ENCODE measurements at places on chromosomes 16 and 17.

DNA sequence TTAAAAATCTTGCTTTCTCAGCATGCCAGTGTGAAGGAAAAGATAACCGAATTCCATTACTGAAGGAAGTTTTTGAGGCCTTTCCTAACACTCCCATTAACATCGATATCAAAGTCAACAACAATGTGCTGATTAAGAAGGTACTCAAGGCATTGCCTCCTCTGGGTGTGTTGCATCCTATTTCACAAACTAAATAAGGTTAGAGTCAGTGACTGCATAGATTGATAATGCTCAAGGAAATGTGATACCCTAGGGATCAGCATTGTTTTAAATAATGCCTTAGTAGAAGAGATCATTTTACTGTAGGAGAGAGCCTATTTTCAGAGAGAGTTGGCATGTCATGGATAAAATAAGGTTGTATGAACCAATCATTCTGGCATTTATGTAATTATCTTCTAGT, 36.8 kb downstream of the GDPD1 start:
- no peak for DNase-seq

DNA sequence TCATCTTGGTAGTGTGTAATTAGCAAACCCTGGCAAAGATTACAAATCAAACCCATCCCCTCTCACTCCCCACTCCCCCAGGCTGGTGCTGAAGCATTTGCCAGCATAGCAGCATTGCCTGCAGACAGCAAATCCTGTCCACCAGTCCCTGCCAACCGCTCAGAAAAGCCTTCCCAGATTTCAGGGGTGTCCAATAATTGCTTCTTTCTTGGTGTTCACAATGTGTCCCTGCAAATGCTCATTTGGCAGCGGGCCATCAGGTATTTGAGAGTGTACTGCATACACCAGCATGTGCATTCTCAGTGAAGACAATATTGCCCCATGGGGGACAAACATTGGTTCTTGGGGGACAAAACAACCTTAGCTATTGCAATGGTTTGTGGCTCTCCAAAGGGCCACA, 28.2 kb downstream of the ORC6 start:
- no peak for DNase-seq

DNA sequence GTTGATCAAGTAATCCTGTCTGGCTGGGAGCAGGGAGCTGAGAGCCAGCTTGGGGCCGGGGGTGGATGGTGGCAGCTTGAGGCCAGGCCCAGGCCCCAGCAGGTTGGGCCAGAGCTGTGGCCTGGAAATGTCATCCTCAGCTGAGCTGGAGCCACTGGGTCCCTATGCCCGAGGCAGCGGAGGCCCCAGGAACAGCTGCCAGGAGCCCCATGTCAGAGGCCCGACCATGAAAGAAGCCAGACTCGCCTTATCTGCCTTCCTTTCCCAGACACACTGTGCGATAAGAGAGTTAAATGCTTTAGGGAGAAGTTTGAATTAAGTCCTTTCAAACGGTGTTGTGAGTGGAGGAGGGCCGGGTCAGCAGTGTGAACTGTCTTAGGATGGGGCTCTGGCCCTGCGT, 3.5 kb downstream of the SMTNL2 start:
- no peak for DNase-seq

- DNase-seq = no peak
These were observed 191.4 kb downstream of the RGS9 start for GRCh38 chr17:65328567-65328966.

DNA sequence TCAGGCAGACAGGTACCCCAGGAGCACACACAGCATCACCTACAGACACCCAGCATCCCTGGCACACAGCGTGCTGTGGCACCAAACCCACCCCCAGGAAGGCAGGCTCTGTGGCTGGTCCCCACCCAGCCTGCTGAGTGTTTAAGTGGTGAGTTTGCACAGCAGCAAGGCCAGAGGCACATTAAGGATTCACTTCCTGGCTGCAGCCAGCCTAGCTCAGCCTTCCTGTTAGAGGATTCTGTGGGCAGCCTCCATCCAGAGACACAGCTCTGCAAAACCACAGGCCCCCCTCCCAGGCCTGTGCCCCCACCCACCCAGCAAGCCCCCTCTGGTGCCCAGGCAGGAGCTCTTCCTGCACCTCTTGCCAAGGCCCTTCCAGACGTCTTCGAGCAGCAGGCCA, 36.1 kb upstream of the PHB1 start:
- DNase-seq = no peak

- peak; percentile 35 for DNase-seq
These were observed 2.0 kb downstream of the ZNF319 start for GRCh38 chr16:57998486-57998885.

DNA sequence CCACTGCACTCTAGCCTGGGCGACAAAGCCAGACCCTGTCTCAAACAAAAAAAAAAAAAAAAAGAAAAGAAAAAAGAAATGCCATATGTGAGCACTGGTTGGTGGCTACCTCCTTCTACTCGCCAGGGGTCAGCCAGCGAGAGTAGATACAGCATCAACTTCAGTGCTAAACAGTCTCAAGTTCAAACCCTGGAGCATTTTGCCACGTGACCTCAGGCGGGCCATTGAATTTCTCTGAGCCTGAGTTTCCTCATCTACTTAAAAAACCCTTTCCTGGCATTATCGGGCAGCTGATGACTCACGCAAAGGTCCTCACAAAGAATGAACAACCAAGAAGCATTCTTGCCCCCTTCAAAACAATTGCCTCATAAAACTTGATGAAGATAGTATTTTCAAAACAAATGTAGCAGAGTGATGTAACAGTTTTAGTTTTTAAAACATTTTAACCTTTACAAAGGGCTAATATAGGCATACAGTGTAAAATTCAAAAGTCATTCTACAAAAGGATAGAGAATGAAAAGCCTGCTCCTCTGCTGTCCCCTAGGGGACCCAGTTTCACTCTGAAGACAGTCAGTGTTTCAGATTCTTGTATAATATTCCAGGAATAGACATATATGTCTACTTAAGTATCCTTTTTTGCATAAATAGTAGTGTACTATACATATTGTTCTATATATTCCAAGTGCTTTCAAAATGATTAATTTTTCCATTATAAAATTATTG, 28.4 kb downstream of the DNAH2 start:
- DNase-seq = no peak

- DNase-seq = no peak
These were observed 352.9 kb downstream of the SNX29 start for GRCh38 chr16:12329246-12329995.

- no peak for DNase-seq
These were observed 18.9 kb downstream of the MPP3 start for GRCh38 chr17:43814026-43814425.

DNA sequence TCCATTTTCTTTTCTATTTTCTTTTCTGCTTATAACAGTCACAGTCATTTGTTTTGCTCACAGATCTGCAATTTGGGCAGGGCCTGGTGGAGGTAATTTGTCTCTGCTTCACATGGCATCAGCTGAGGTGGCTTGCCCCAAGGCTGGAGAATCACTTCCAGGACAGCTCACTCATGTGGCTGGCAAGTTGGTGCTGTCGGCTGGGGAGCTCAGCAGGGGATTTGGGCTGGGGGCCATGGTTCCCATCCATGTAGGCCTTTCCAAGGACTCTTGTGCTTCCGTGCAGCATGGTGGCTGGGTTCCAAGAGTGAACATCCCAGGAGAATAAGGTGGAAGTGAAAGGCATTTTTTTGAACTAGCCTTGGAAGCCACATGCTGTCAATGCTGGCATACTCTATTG, 85.7 kb downstream of the MGAT5B start:
- DNase-seq = no peak

DNA sequence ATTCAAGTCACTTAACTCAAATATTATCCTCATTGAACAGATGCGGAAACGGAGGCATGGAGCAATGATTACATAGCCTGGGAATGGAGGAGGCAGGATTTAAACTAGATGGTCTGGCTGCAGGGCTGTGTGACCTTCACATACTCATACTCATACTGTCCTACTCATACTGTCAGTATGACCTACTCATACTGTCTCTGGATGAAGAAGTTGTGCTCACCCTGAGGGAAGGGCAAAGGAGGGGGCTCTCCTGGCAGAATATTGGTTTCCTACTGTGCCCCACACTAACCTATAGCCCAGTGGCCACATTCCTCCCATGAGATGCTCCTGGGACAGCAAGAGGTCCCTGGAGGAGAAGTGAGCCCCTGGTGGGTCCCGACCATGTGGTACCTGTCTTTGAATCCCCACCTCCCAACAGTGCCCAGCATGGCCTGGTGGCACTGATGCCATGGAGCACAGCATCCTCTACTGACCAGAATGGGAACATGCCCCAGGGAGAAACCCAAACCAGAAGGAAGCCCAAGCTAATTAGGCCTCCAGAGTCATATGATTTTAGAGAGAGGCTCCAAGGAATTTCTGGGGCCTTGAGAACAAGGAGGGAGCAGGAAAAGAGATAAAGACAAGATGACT, 197.3 kb upstream of the SDK2 start:
- DNase-seq = no peak

GRCh38 chr16:81521141-81521626, 76.6 kb downstream of the CMIP start:
- DNase-seq = no peak

GRCh38 chr16:2482249-2482648, 7.3 kb downstream of the TBC1D24 start:
- no peak for DNase-seq

GRCh38 chr17:38568274-38568673, 37.5 kb downstream of the SRCIN1 start:
- DNase-seq = no peak

DNA sequence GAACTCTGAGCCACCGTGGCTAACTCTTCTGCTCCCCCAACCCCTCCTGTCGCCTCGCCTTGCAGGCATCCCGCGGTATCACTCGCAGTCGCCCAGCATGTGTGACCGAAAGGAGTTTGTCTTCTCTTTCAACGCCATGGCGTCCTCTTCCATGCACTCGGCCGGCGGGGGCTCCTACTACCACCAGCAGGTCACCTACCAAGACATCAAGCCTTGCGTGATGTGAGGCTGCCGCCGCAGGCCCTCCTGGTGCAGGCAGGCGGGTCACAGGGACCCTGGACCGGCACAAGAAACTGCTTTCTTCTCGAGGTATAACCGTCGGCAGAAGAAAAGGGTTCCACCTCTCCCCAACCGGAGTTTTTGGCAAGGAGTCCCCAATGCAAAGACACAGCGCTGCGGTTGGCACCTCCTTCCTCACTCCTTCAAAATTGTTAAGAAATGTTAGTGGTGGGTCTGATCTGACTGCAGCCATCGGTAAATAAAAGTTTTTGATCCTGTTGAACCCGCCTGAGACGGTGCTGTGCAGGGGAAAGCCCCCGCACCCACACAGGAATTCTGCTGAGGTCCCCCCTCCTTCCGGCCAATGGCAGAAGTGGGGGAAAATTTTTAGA, 2.6 kb downstream of the FOXF1 start:
- no peak for DNase-seq

GRCh38 chr17:75979705-75980187, 706 bp downstream of the TEN1 start:
- no peak for DNase-seq

DNA sequence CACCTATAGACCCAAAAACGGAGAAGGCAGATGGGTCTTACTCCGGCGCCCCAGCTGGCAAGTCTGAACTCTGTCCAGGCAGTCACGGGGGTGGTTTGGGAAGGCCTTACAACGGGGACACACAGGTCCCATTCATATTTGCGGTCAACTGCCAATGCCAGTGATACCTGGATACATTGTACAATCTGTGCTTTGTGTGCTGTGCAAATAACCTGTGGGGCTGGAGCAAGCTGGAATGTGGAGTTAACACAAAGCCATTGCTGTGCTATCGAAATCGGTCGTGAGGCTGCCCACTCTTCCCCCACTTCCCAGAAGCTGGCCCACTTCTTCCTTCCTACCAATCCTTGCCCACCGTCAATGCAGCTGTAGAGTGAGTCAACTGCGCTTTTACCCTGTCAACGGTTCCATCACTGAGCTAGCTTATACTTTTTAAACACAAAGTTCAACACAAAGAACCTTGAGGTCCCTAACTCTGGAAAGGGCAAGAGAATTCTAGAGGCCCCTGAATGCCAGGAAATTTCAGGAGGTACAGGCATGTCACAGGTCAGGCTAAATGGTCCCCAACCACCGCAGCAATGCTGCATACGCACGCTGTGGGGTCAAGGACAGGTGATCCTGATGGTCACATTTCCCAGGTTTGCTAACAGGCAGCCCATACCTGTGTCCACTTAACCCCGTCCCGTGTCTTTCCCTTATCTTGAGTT, 122.8 kb downstream of the ZFHX3 start:
- no peak for DNase-seq

DNA sequence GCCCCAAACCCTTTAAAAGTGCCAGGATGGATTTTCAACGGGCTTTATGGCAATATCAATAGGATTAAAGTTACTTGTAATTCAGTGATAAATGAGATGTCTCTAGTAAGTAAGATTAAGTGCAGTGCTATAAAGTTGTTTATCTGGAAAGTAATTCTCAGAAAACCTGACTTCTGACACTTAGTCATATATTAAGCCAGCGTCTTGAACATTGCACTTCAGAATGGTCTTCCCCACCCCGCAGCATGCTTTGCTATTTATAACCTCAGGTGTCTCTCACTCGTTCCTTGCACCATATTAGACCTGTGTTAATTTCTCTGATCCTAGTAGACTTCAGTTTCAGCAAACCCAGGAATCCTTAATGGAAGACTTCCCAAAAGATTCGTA, 2.1 kb upstream of the MAF start:
- no peak for DNase-seq

- no peak for DNase-seq
These were observed 43.0 kb upstream of the TOB1 start for GRCh38 chr17:50908860-50909764.

- no peak for DNase-seq
These were observed 13.4 kb downstream of the CCDC102A start for GRCh38 chr16:57522960-57523359.

DNA sequence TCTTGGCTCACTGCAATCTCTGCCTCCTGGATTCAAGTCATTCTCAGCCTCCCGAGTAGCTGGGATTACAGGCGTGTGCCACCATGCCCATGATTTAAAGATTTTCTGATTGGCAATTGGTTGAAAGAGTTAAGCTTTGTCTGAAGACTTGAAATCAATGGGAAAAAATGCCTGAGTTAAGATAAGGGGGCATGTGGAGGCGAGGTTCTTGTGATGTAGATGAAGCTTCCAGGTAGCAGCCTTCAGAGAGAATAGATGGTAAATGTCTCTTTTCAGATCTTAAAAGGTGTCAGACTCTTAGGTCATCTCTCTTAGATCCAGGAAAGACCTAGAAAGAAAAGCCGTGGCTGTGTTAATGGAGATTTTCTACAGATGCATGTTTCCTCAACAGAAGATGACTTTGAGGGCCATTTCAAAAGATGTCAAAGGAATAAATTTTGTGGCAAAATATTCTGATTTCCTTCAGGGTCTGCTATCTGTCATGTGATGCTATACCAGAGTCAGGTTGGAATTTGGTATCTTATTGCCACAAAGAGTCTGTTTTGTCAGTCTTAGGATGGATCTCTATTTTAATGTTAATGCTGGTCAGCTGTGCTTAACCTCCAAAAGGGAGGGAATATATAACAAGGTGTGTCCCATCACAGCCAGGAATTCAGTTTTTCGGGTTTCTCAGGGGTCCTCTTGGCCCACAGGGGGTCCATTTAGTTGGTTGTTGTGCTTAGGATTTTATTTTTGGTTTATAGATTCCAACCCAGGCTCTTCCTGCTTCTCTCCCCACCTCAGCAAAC, 58.3 kb upstream of the AKTIP start:
- no peak for DNase-seq

GRCh38 chr17:2502871-2503580, 8.7 kb downstream of the METTL16 start:
- no peak for DNase-seq

- no peak for DNase-seq
These were observed 163.7 kb upstream of the CHMP6 start for GRCh38 chr17:80827646-80828643.

GRCh38 chr17:45338996-45339535, 22.2 kb upstream of the MAP3K14 start:
- DNase-seq = peak; percentile 28

GRCh38 chr16:57888128-57888527, 82.8 kb downstream of the CNGB1 start:
- no peak for DNase-seq
